ENCODE measurements at places on chromosomes 3 and 15.

DNA sequence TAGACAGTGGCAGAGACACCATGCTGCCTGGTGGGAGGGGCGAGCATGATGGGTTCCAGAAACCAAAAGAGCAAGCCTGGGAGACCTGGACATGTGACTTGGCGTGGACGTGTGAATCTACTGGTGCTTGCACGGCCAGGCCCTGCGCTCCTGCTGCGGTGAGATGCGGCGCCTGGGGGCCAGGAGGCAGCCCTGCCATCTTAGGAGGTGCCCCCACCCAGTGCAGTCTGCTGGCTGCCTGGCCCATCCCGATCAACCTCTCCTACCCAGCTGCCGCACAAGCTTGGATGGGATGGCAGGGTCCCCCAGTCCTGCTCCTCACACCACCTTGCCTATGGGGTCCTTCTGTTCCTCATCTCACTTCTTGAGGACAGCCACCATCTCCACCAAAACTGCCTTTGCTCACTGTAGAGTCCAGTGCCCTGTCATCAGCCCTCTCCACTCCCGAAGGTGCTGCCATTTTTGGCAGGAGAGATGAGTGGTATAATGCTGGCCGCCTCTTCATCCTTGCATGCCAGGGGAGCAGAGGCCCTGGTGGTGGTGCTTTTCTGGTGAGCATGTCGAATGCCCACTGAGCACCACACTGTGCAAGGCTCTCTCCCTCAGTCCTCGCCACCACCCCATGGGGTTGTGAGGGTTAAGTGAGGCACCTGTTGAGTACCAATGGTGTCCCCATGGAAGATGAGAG lies 3.1 kb upstream of the ABTB1 start:
- DNase-seq, result no peak

GRCh38 chr3:194505791-194506415 lies 19.1 kb upstream of the ATP13A3 start:
- DNase-seq, result no peak

GRCh38 chr15:81724536-81724935 lies 321.3 kb downstream of the MEX3B start:
- DNase-seq, result no peak

GRCh38 chr3:161212906-161213305 lies 8.2 kb upstream of the NMD3 start:
- no peak for DNase-seq

GRCh38 chr3:38724392-38724736 lies 74.9 kb upstream of the SCN5A start:
- DNase-seq, result no peak

DNA sequence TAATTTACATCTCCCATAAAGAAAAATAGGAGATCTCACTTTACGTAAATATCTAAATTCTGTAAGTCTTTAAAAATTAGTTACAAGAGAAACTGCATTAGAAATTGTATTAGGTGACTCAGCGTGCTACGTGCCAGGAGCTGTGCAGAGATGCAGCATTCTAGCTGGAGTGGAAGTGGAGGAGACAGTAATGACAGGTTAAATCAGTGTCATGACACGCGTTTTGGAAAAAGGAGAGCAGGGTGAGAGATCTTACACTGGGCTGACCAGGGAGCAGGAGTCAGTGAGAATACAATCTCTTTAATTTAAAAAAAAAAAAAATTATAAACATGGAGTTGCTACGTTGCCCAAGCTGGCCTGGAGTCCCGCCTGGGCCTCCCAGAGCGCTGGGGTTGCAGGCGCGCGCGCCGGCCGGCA lies 635 bp downstream of the TUBGCP5 start:
- DNase-seq, result peak; percentile 35

DNA sequence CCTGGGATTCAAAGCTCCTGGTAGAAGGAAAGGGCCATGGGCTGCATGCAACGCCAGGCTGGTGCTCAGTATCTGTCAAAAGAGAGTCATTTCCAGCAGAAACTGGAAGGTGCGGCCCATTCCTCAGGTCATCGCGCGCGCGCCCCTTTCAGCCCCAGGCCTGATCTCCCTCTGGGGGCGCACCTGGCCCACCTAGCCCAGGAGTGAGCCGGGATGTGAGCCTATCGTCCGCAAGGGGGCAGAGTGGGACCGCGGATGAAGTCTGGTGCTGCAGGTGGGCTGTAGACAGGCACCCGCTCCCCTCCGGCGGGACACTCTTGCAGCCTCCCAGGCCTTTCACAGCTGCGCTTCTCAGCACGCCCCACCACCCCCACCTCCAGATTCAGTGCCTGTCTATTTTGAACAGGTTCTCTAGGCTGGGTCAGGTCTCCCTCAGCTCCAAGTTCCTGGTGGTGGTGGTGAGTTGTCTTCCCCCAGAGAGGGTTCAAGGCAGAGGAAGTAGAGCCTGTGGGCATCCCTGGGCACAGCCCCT lies 5.8 kb upstream of the RPL29 start:
- peak; percentile 62 for DNase-seq

GRCh38 chr3:126213379-126214028 lies 33.1 kb upstream of the ALDH1L1 start:
- no peak for DNase-seq

DNA sequence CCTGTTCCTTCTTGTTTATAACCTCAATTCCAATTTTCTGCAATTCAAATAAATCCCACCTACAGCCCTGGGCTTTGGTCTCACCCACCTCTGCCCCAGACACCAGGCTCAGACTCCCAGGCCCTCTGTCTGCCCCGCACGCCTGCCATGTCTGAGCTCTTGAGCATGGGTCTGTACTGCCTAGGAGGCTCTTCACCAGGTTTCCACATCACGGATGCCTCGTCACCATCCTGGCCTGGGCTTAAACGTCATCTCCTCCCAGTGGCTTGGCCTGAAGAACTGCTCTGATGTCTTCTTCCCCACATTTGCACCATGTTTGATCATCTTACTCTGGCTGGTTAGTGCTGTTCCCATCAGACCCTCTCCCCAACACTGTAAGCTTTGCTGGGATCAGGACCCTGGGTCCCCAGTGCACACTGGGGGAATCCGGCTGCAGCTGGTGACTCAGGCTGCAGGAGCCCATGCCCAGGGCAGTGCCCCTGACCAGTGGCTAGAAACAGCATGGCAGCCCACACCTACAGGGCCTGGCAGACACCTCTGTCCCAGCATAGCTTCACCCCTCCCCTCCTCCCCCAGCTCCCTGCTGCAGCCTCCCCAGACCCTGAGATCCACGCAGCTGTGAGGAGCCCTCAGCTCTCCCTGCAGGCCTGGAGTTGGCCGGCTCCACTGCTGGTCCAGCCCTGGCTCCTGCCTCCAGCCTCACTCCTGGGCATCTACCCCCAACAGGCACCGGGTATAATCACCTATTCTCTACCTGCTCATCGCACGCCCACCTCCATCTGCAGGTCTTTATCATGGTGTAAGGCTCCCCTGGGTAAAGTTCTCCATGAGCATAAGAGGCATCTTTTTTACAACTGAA lies 162.8 kb upstream of the NSMCE3 start:
- no peak for DNase-seq

GRCh38 chr3:128487813-128488635 lies 5.0 kb downstream of the GATA2 start:
- peak; percentile 41 for DNase-seq

DNA sequence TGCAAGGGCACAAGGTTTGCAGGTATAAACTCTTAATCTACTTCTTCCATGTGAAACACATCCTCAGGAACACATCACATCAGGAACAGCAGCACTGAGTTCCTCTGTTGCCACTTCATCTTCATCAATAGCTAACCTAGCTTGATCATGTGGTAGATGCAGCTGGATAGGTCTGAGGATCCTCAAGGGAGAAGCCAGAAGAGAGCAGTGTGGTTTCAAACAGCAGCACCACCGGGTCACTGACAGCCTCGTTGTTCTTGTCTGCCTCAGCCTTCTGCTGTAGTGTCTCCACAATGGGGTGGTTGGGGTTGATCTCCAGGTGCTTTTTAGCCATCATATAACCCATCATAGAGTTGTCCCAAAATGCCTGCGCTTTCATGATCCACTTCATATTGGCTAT lies 58.8 kb downstream of the ADAM10 start:
- no peak for DNase-seq

DNA sequence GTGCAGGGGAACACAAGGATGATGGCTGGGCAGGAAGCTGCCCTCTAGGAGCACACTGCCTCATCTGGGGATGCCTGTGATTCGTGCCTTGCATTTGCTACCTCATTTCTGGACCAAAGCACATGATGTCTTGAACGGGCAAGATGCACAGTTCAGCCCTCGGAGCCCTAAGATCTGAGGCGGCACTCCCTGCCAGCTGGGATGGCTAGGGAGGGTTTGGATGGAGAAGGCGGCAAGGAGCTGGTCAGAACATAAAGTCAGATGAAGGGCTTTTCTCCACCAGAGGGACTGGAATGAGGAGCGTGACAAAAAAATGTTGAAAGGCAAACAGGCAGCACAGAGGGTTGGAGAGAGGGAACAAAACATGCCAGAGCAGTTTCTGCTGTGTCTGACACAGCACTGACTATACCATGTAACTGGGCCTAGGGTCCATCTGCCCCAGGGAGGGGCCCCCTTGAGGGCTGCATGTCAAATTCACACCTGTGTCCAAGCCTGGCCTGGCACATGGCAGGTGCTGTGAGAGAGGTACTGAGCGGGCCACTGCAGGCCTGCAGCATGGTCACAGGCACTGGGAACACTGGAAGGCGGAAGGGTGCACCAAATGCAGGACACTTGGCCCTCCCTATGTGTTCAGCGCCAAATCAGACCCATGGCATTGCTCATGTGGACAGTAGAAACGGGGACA lies 21.7 kb downstream of the TMEM43 start:
- no peak for DNase-seq

GRCh38 chr3:156445117-156446090 lies 109.5 kb downstream of the SSR3 start:
- no peak for DNase-seq

DNA sequence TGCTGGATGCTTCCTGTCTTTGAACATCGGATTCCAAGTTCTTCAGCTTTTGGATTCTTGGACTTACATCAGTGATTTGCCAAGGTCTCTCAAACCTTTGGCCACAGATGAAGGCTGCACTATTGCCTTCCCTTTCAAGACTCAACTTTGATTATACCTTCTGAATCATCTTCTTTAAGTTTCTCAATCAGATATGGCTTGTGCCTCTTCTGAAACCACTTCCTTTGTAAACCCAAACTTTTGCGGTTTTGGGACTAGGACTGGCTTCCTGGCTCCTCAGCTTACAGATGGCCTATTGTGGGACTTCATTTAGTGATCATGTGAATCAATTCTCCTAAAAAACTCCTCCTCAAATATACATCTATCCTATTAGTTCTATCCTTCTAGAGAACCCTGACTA lies 47.1 kb upstream of the CADPS start:
- DNase-seq, result no peak

DNA sequence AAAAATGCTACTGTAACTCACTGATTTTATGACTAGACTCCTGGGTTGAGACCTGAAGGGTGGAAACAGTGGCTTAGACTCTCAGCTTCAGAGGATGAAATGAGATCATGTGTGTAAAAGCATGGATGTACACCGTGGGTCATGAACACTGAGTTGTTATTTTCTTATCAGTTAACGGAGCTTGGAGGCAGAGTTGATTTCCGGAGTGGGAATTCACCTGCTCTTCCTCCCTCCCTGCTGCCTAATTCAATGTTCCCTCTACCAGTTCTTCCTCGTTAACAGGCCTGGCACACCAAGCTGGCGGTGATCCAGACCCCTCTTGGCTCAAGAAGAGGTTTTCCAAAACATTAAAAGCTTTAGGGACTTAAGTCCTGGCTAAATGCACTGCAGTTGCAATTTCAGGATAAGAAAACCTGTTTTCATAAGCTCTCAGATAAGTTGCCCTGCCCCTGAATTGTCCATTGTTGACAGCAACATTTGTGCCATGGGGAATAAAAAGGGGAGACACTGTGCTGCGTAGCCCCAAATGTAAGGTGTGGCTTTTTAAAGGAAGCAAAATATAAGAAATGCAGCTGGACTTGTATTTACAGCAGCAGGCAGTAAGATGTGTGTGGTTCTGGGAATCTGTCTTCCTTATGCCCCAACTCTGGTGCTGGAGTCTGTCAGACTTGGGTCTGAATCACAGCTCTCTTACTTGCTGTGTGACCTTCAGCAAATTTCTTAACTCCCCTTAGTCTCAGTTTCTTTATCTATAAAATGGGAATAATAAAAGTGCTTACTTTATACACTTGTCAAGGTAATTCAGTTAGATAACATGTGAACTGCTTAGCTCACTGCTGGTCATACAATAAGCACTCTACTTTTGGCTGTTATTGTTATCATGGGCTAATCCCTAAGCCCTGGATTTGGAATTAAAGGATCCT lies 9.9 kb downstream of the PDIA5 start:
- no peak for DNase-seq

- DNase-seq, result no peak
Observed at GRCh38 chr3:9915254-9916141, 1.4 kb upstream of the IL17RC start.

- no peak for DNase-seq
Observed at GRCh38 chr3:133991209-133991608, 38.5 kb downstream of the SLCO2A1 start.

Data from T1000 (cell line).